Naive thymus-derived CD8-positive, alpha-beta T cell (primary cell): ENCODE measurements at places on chromosomes 2 and 18. TPM values are rescaled to one million over a fixed set of nuclear protein-coding genes. Genes with fewer than 3 reads are reported as not detected.

DNA sequence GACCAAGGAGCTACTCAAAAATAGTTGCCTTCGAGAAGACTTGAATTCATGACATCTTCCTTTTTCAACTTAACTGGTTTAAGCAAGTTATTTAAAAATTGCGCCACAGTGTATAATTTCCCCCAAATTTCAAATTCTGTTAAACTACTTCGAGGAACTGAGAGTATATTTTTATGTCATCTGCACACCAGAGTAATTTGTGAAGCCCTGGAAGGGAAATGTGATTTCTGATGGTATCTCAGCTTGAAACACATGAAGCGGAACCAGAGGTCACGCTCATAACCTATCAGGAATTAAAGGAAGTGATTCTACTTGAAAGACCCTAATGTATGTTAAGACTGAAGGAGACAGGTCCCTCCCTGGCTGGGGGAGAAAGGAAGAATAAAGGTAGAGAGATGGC, 33.9 kb upstream of the DARS1 start:
- H3K4me1 ChIP-seq: peaks cover 5% of the 10 kb centered on the region
- no peaks in the 10 kb centered on the region for H3K27me3 ChIP-seq
- no peak for DNase-seq
- H3K27ac ChIP-seq: peak overlapping the region; percentile 70

GRCh38 chr2:176237456-176237855, 31.8 kb upstream of the MTX2 start:
- H3K27ac ChIP-seq: no peak overlapping the region
- no peaks in the 10 kb centered on the region for H3K36me3 ChIP-seq
- no peak overlapping the region for H3K4me3 ChIP-seq

The PRKCE gene
- 19.1 TPM for total RNA-seq

The AMER3 gene
- not detected for total RNA-seq

- H3K27me3 ChIP-seq: peaks cover 43% of the 10 kb centered on the region
- no peak for DNase-seq
- H3K36me3 ChIP-seq: no peaks in the 10 kb centered on the region
- no peaks in the 10 kb centered on the region for H3K4me1 ChIP-seq
Measured at GRCh38 chr2:158255257-158255656, 153.6 kb downstream of the UPP2 start.

- H3K4me3 ChIP-seq: no peak overlapping the region
- no peak for DNase-seq
- H3K27me3 ChIP-seq: peaks cover 1% of the 10 kb centered on the region
- H3K4me1 ChIP-seq: no peaks in the 10 kb centered on the region
- H3K36me3 ChIP-seq: no peaks in the 10 kb centered on the region
Measured at GRCh38 chr18:22538426-22538825, 120.7 kb upstream of the CTAGE1 start.
